ENCODE measurements at places on chromosomes 3 and 15.

GRCh38 chr3:175951047-175951694 is 1092.0 kb downstream of the NAALADL2 start:
- DNase-seq: peak; percentile 39

- no peak for DNase-seq
Measured at GRCh38 chr15:70967646-70968045, 75.0 kb downstream of the LRRC49 start.

DNA sequence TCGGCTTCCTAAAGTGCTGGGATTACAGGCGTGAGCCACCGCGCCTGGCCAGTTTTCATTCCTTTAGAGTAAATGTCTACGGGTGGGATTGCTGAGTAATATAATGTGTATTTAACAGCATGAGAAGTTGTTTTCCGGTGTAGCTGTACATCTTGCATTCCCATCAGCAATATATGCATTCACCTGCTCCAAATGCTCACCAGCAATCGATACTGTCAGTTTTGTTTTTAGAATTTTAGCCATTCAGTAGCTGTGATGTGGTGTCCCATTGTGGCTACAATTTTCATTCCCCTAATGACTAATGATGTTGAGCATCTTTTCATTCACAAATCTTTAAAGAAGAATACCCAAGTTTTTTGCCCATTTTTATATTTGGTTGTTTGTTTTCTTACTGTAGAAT is 134.8 kb upstream of the RGMA start:
- DNase-seq: no peak

DNA sequence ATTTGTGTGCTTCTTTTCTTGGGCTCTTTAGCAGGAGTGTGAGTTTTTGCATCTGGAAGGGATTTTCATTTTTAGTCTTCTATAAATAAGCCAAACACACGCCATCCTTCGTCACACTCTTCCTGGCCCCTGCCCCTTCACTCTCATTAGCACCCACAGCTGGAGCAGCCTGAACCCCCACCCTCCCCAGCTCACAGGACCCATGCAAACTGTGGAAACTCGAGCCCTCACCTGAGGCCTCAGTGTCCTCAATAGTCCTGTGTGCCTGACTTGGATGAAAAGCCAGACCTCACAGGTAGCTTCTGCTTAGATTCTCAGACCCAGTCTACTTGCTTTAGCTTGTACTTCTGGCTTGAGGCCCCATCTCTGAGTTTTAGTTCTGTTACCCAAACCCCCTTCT is 167.9 kb downstream of the MTHFS start:
- DNase-seq: no peak

- DNase-seq: no peak
Measured at GRCh38 chr15:31494786-31495185, 168.2 kb downstream of the KLF13 start.

GRCh38 chr15:67143646-67144045 is 78.2 kb downstream of the SMAD3 start:
- no peak for DNase-seq

GRCh38 chr3:87898971-87899370 is 159.8 kb downstream of the CGGBP1 start:
- no peak for DNase-seq

DNA sequence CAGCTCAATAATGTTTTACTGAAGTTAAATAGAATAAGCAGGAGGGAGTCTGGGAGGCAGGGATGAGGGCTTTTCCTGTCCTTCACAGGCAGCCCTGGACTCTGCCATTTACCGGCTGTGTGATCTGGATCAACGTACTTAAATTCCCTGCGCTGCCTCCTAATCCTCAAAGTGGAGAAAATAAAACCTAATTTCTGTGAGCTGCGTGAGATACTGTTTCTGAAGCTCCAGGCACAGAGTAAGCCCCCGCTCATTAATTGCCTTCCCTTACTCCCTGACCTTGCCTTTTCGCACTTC is 278 bp upstream of the PDIA5 start:
- DNase-seq: no peak

DNA sequence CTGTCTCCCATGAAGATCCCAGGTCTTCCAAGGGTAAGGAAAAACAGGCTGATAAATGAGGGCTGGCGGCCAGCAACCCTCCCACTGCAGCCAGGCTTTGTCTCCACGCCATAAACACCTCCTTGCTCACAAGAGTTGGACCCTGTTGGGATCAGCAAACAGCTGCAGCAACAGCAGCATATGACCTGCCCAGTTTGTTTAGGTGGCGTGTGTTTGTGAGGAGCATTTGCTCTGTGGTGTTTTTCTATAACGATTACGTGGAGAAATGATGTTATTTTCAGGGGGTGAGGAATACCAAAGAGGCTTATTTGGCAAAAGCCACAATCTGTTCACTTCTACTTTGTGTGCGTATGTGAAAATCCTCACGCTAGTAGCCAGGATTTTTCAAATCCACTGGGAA is 58.5 kb downstream of the RFTN1 start:
- DNase-seq: no peak

DNA sequence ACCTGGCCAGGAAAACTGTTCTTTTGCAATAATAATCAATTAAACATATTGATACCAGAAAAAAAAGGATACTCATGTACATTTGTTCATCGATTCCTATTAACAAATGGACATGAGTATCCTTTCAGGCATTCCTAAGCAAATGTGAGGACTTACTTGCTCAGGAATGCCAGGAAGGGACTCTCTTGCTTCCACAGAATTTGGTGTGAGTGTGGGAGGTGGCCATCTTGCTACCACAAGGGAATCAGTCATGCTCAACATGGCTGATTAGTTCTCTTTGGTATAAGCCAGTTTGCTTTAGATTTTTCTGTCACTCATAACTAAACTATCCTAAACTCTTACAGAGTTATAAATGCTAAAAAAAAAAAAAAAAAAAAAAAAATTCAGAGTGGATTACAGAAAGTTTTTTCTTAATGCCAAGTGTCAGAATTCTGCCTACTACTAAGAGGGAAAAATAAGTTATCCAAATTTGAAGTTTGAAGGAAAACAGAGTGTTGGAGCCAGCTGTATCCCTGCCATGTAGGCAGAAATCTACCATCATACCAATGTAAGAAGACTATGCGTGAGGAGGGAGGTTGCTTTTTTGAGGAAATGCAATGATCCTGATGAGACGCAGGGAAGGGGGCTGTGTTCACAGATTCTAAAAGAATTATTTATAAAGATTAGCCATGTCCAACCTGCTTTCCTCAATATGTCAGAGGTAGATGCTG is 98.7 kb downstream of the PLD1 start:
- DNase-seq: no peak

- no peak for DNase-seq
Measured at GRCh38 chr3:126319701-126320295, 37.4 kb downstream of the KLF15 start.

DNA sequence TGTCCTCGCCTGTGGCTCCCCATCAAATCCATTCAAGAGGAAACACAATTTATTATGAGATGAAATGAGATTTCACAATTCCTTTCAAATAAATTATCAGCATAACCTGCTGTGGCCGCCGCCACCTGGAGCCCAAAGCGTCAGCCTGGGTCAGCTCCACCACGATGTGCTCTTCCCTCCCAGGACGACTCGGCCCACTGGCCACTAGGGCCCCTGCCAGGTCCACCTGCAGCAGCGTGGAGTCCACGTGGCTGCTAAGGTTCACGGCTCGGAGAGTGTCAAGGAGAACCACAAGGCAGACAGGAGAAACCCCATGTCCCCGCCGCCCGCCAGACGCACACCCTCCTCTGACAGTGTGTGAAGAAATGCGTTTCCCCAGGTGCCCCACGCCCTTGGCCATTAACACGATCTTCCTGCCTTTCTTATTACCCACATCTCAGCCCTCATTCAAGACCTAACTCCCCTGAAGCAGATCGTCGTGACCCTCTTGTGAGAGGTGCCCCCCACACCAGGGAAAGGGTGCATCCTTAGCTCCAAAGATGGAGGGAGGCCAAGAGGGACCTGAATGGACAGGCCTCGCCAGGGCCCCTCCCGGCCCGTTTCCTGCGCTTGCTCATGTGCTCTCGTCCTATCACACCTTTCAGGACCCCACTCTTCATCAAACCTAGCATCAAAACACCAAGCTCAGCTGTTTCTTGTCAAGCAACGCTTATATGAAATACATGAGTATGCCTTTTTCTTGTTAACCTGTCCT is 80.6 kb downstream of the OCA2 start:
- no peak for DNase-seq

- DNase-seq: no peak
Measured at GRCh38 chr3:31985831-31986230, 4.3 kb downstream of the ZNF860 start.

DNA sequence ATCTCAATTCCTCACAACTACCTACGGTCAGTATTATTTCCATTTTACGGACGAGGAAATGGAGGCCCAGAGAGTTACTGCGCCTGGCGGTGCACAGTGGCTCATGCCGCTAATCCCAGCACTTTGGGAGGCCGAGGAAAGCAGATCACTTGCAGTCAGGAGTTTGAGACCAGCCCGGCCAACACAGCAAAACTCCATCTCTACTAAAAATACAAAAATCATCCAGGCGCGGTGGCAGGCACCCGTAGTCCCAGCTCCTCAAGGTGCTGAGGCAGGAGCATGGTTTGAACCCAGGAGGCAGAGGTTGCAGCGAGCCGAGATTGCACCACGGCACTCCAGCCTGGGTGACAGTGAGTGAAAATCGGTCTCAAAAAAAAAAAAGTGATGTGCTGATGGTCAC is 187.3 kb downstream of the XXYLT1 start:
- no peak for DNase-seq

DNA sequence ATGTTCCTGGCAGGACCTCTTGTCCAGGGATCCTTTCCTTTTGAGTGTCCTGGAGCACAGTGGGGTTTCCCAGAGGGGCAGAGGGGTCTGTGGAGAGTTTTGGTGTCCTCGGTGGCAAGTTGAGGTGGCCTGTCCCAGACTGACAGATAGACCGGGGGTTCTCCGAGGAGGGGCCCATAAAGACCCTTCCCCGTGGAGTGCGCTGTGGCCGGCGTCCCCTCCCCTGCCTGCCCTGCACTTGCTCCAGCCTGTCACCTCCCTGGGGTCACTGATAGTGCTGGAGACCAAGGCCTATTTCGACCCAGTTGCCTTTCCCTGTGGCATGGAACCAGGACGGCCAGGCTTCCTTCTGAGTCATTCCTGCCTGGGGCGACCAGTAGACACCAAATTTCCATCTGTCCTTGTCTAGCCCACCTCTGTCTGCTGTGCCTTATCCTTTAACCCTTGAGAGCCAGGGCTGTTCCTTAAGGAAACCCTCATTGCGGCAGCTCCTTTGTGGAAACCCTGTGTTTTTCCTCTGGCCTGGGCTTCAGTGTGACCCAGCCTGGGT is 2.9 kb downstream of the MUC4 start:
- peak; percentile 85 for DNase-seq

- DNase-seq: no peak
Measured at GRCh38 chr15:63344731-63345390, 36.8 kb downstream of the CA12 start.

DNA sequence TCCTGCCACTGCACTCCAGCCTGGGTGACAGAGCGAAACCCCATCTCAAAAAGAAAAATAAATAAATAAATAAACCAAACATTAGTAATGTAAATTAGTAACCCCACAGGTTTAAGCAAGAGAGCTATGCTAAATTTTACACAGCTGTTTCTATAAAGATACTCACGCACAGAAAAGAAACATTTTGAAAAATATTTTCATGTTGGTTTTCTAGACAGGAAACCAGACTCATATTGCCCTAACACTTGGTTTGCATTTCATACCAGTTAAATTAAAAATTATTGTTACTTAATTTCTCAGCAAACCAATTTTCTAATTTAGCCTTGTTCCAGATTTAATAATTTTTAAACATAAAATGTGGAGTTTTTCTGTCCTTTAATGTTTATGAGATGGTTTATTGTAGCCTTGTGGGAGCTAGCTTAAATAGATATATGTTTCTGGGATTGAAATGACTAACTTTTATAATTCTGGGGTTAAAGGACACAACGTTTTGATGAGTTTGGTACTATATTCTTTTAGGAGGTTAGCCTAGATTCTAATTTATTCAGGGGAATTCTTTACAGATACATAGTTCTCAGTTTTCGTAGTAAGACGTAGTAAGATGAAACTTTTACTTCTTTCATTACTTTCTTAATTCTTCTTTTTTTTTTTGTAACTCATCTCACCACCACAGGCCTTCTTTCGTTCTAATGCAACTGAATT is 42.6 kb upstream of the SLC4A7 start:
- no peak for DNase-seq

DNA sequence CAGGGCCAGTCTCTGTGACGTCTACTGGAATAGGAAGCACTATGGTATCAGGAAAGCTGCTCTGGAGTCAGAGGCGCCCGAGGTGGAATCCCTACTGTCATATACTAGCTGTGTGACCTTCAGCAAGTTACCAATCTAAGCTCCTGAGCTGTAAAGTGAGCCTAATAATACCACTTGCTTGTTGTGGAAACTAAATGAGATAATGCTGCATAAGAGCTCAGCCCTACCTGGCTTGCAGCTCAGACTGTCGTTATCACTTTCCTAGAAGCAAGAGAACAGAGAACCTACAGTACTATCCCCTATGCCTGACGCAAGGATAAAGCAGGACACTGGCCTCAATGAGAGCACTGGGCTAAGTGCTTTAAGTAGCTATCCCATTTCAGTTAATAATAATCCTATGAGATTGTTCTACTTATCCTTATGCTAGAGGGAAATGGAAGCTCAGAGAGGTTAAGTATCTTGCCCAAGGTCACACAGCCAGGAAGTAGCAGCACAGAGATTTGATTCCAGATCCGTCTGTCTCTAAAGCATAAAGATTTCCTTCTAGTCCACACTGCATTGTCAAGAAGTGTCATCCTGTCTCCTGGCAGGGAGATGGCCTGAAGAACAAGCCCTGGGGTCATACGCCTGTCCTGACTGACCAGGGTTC is 195.2 kb downstream of the TLE3 start:
- DNase-seq: no peak

DNA sequence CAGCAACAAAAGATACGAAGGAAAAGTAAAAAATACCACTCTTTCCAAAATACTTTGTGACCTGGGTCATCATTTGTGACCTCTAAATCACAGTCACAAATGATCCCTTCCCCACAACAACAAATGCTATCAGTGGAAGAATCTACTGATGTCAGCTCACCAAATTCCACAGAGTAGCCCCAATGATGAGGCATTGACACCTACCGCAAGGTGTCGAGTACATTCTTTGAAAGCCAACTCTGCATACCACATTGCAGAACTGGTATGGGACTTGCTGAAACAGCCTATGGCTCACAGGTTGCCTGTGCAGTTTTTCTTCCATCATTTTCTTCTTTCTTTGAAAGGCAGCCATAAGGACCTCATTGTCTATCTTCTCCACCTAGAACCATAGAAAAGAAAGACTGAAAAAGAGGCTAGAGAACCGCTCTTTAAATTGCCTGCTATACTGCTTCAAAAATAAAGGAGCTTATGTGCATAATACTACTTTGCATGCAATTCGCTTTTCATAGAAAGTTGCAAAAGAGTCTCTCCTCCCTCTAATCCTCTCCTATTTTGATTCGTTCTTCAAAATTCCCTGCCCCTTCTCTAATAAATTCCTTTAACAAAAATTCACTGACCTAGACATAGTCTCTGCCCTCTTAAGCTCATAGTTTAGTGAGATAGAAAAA is 21.4 kb upstream of the KPNA1 start:
- DNase-seq: peak; percentile 61

DNA sequence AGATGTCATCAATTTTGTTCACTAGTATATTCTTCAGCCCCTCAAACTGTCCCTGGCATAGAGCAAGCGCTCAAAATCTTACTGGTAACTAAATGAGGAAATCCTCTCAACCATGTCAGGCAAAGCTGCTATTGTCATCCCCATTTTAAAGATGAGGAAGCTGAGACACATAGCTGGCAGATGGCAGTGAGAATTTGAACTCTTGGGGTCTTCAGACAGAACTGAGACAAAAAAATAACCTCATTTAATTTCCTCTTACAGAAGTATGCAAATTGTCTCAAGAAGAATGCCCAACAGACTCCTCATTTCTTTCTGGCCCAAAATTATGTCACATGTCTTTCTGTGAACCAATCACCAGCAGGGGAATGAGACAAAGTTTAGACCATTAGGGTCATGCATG is 40.2 kb upstream of the LYZL4 start:
- no peak for DNase-seq
